ENCODE measurements at places on chromosomes 6 and 20.
A peak's percentile ranks its signal among the peaks of the same experiment; 100 is the strongest.

- peak; percentile 30 for DNase-seq
Measured at GRCh38 chr6:28988536-28989311, 16.4 kb downstream of the ZNF311 start.

DNA sequence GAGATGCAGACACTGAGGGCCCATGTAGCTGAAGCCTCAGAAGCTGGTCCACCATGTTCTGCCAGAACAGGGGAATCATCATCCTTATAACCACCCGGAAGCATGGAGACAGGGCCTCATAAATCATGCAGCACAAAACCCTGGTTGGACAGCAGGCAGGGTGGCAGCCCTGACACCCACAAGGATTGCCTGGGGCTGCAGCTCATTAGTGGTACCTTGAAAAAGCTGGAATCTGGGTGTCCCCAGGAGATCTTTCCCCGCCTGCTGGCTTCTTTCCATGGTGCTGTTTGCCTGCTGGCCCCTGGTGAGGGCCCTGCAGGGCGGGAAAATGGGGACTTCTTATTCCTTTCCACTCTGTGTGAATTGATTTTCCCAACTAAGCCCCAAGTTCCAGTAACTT lies 50.6 kb upstream of the GGTLC1 start:
- no peak for DNase-seq

DNA sequence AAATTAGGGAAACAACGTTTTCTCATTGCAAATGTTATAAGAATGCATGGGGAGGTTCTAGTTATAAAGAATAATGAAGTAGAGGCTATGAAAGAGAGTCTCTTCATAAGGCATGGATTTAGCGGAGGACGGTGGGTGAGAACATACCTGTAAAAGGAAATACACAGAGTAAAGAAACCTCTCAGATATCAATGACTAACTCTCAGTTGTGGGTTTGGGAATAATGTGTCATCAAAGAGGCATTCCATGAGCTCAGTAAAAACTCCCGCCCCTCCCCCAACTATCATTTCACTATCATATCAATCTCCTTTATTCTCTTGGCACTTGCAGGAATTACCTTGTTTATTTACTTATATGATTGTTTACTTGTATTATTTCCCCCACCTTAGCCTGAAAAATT lies 695.4 kb downstream of the PTPRT start:
- DNase-seq = no peak

- peak; percentile 35 for DNase-seq
Measured at GRCh38 chr20:58420798-58421496, 31.9 kb downstream of the VAPB start.

GRCh38 chr20:40771308-40771610 lies 82.2 kb upstream of the MAFB start:
- no peak for DNase-seq

DNA sequence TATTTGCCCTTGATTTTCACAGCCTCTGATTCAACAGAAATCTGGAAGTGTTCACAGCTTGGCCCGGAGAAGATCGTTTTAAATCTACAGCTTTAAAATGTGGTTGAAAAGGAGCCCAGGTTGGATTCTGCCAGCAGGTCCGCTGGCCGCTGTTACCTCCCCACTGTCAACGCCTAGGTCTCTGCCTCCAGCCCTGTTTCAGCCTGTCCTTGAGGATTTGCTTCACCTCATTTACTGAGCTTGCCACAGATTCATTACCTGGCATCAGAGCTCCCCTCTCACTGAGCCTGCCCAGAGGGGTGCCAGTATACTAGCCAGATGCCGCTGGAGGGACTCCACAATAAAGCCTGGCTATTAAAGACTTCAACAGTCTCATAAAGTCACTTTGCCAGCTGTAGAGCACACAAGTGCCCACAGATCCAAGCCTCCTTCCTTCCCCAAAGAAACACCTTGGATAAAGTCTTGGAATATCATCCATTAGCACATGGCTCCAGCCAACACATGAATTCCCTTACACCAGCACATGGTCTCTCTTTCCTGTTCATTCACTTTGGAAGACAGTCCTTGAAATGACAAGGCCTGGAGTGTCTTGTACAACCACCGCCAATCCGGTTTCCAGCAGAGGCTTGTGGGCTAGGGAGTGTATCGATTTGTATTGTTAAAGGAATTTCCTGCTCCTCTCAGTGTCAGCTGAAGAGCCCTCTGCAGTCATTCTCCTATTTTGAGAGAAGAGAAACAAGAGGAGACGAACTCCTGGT lies 9.5 kb upstream of the NR2E1 start:
- DNase-seq = no peak

- DNase-seq = no peak
Measured at GRCh38 chr20:57941604-57942381, 232.0 kb upstream of the PMEPA1 start.

- peak; percentile 23 for DNase-seq
Measured at GRCh38 chr6:82553863-82554531, 190.4 kb downstream of the TPBG start.

GRCh38 chr6:160103825-160104100 lies 17.9 kb upstream of the SLC22A1 start:
- no peak for DNase-seq

- DNase-seq = peak; percentile 53
Measured at GRCh38 chr20:41248368-41249024, 69.0 kb downstream of the ZHX3 start.

DNA sequence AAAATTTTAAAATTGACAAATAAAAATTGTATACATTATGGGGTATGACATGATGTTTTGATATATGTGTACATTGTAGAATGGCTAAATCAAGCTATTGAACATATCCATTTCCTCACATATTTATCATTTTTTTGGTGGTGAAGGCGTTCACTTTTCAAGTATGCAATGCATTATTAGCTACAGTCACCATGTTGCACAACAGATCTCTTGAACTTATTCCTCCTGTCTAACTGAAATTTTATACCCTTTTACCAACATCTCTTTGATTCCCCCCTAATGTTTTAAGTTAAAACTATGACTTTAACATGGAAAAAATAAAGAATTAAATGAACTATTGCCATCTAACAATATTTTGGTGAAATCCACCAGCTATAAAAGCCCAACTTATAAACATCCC lies 65.2 kb upstream of the UST start:
- no peak for DNase-seq

- DNase-seq = no peak
Measured at GRCh38 chr6:97469451-97469850, 186.4 kb upstream of the MMS22L start.

- DNase-seq = no peak
Measured at GRCh38 chr20:53157443-53158408, 185.6 kb downstream of the TSHZ2 start.

DNA sequence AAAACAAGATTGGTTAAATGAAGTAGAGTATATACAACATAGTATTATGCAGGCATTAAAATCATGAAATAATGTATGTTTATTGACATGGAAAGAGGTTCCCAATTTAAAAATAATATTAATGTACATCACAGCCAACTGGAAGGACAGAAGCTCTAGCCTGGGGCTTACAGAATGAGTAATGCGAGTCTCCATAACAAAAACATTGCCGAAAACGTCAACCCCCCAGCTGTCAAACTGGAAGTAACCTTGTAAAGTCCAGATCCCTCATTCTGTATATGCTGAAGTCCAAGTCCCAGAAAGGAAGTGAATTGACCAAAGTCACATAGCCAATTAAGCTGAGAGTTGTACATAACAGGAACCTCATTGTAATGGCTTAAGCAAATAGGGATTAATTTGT lies 128.7 kb upstream of the ECI2 start:
- DNase-seq = no peak

DNA sequence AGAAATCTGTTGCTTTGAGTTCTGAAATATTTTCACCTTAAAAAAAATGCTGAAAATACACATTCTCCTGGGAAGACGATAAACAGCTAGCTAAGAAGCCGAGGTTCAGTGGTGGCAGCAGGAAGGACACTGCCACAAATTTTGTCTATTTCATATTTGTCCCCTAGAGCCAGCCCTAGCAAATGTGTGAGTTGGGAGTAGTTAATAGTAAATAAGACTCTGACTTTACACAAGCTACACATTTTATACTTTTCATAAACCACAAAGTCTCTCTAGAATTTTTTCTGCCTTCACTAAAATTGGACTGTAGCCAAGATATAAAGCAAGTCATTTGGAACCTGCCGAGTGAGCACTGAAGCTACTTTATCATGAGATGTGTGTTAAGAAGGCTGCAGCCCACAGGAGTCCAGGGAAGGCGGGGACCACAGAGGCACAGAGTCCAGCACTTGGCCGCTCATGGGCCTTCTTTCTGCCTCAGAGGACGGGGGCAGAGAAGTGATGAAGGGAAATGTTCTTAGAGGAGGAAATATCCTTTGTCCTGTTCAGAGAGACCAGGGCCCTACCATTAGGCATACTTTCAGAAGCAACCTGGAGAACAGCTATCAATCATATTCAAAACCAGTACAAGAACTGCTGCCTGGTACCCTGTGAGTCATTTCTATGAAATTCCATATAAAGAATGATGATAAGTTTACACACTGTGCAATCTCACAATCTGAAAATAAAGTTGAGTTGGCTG lies 241.7 kb upstream of the TAB2 start:
- peak; percentile 69 for DNase-seq

DNA sequence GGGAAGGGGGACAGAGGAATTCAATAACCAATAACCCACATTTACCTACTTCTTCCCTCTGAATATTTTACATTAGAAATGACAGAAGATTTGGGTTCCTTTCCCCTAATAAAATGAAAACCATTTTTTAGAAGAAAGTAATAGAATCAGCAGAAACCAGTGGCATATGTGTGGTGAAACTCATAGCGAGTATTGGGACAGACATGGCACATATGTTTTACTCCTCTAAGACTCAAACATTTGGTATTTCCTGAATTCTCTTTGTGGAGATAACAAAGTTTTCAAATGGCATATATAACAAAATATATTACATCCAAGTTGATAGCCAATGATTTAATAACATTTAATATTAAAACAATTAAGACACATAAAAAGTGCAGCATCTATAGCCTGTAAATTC lies 12.9 kb upstream of the BEND3 start:
- no peak for DNase-seq

- DNase-seq = no peak
Measured at GRCh38 chr6:149680503-149680902, 32.0 kb upstream of the KATNA1 start.

- peak; percentile 1 for DNase-seq
Measured at GRCh38 chr6:124294574-124295200, 491.0 kb downstream of the NKAIN2 start.

DNA sequence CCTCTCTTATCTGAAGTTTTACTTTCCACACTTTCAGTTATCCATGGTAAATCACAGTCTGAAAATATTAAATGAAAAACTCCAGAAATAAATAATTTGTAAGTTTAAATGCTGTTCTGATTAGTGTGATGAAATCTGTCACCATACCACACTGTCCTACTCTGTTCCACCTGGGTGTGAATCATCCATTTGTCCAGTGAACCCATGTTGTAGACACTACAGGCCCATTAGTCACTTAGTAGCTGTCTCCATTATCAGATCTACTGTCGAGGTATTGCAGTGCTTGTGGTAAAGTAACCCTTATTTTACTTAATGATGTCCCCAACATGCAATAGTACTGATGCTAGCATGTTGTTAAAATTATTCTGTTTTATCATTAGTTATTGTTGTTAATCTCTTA lies 29.2 kb upstream of the MMS22L start:
- DNase-seq = no peak

DNA sequence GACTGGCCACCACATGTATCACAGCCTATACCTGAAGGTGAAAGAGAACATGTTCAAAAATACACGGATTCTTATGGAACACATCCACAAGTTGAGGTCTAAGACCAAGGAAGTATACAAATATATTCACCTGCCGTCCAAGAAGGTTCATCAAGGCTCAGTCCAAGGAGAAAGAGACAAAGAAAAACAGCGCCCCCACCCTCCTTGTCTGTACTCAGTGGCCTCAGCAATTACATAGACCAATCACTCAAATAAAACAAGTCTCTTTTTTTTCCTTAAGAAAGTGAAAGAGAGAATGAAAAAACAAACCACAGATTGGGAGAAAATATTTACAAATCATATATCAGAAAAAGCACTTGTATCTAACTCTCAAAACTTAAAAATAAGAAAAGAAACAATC lies 19.5 kb downstream of the CPXM1 start:
- no peak for DNase-seq

- no peak for DNase-seq
Measured at GRCh38 chr6:43221046-43221972, 8.0 kb downstream of the DNPH1 start.

GRCh38 chr6:72969666-72970065 lies 255.6 kb downstream of the KHDC1L start:
- DNase-seq = no peak

GRCh38 chr20:50792708-50793574 lies 1.9 kb upstream of the BCAS4 start:
- peak; percentile 82 for DNase-seq

DNA sequence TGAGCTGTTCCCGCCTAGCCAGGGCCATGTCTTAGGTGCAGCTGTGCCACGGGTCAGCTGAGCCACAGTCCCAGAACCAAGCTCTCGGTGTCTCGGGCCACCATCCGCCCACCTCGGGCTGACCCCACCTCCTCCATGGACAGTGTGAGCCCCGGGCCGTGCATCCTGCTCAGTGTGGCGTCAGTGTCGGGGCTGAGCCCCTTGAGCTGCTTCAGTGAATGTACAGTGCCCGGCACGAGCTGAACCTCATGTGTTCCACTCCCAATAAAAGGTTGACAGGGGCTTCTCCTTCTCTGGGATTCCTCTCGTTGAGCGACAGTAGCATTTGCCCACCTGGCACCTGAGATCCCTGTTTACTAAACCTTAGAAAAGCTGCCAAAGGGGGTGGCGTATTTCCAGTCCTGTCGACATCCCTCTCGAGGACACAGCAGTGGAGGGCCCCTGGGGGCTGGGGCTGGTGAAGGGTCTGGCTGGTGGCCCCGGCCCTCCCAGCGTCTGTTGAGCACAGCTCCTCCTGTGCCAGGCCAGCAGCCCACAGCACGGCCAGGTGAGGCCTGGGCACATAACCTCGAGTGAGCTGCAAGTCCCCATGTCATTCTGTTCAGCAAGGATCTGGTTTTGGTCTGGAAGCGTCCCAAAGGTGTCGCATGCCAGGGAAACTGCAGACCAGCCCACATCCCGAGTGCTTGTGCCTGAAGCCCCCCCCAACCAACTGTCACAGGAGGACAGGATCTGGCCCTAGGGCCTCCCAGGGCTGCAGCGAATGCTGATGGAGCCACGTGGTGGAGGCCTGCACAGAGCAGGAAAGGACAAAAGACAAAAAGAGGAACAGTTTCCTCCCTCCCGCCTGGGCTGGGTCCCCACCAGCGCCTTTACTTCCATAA lies 21.2 kb upstream of the PYGB start:
- DNase-seq = no peak

GRCh38 chr6:160439751-160440150 lies 91.6 kb downstream of the SLC22A3 start:
- no peak for DNase-seq

DNA sequence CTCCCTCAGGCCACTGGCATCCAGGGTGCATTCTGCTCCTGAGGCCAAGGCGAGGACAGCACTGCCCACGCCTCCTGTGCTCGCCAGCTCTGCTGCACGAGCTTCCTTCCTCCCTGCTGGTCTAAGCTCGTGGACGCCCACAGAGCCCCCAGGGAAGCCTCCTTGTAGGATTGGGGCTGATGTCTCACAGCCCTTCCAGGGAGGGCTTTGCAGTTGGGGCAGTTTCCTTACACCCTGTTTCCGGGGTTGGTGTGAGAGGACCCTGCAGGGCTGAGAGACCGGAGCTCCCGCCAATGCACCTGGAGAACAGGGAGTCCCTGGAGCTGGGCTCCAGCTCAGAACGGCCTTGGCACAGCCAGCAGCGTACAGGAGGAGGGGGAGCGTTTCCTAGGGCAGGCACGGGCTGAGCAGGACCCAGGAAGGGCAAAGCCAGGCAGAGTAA lies 172.4 kb upstream of the PDE10A start:
- no peak for DNase-seq

- peak; percentile 34 for DNase-seq
Measured at GRCh38 chr6:32668226-32668747, 1.8 kb upstream of the HLA-DQB1 start.
